PC-3 (cell line): ENCODE measurements at places on chromosomes 11 and 22.

- no peak for DNase-seq
Observed at GRCh38 chr11:45431046-45432018, 145.2 kb upstream of the SYT13 start.

DNA sequence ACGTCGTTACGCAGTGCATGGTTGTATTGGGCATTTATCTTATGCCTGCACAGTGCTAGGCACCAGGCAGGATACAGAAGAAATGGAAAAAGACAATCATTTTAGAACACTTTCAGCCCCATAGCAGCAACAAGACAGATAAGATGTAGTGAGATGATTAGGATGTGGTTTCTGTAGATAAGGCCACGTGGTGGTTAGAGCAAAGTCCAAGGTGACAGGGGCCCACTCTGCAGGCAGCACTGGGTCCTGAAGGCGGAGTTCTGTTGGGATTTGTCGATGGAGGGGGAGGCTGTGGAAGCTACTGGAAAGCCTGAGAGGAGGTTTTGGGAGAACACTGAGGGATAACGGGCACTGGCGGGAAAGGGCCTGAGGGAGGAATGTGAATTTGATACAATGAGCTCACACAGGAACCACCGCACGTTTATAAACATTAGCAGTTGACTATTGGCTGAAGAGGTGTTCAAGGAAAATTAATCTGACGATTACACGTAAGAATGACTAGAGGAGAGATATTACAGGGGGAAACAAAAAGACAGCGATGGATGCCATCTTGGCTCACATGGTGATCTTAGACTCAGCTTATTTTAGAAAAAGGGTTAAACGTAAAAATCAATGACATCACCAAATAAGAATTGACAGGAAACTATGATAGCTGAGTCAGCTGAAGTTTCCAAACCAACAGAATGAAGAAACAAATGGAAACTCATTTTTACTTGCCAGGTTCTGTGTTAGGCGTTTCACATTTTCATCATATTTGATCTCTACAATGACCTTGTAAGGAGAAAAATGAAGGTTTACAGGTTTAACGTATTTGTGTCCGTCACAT, 551.0 kb downstream of the OPCML start:
- no peak for DNase-seq

GRCh38 chr11:90284171-90284570, 61.3 kb upstream of the CHORDC1 start:
- DNase-seq: no peak

GRCh38 chr11:44927174-44927661, 23.5 kb downstream of the TP53I11 start:
- peak; percentile 79 for DNase-seq

DNA sequence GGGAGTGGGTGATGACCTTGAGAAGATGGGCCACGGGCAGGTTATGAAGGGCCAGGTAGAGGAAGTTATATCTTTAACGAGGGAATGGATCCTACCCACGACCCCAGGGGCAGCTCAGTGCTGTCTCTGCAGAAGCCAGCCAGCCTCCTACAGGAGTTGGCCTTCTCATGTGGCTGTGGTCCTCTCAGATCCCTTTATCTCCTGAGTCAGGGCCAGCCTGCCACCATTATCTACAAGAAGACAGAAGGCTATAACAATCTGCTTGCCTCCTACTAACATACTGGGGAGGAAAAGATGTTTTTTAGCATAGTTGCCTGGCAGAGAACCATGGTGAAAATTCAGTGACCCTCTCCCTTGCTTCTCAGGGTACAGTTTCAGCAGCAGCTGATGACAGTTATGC, 7.0 kb upstream of the YWHAH start:
- no peak for DNase-seq

DNA sequence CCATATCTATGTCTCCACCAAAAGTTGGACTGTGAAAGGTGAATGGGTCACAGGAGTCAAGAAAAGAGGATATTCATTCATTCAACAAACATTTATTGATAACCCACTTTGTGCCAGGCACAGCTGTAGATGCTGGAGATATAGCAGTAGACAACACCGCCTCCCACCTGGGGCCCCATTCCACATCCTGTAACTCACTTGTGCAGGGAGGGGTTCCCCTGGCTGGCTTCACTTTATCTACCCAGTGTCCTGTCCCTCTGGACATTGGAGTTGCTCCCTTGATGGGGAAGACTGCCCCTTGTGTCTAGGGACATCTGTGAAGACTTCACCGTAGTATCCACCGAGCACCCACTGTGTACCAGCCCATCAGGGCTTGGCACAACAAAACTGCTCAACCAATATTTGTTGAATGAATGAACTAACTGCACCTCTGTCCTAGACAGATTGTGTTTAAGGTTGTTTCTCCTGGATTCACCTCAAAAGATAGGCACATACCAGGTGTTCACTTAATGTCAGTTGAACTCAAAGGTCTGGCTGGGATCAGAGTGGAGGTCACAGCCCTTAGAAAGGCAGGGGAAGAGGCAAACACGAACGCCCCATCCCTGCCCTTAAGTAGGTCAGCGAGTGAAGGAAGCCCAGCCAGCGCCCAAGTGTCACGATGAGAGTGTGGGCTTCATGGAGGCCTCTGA, 1.4 kb upstream of the OVOL1 start:
- DNase-seq: no peak

DNA sequence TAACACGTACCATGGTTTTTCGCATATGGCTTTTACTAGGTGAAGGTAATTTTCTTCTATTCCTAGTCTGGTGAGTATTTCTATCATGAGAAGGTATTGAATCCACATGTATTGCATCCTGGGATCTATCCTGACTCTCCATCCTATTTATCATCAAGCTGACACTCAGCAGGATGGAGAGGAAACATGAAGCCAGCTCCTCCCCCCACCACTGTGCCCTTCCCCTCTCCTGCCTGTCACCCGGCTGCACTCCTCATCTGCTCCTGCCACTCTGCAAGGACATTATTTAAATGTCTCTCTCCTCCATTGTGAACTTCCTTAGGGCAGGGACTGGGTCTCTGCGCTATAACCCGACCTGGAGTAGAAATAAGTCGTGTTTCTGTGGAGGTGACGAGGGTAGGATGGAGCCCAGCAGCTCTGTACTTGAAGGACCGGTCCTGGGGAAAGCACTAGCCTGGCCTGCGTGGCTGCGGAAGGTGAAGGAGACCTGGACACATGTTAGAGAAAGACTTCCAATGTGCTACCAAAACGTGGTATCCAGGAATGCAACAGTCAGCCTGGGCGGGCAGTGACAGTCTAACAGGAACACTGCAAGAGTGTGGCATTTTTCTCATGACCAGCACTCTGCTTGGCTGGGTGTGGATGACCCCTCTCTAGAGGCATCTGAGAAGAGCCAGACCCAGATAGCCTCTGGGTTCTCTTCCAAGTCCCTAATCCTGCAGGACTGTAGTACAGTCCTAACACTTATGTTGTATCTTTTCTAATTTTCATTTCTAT, 111.2 kb downstream of the MICAL3 start:
- DNase-seq: no peak

- DNase-seq: no peak
Observed at GRCh38 chr22:27845644-27846043, 44.1 kb upstream of the MN1 start.

GRCh38 chr22:30373331-30374325, 13.6 kb downstream of the RNF215 start:
- peak; percentile 7 for DNase-seq

- DNase-seq: no peak
Observed at GRCh38 chr11:64021757-64022093, 14.0 kb upstream of the FLRT1 start.

DNA sequence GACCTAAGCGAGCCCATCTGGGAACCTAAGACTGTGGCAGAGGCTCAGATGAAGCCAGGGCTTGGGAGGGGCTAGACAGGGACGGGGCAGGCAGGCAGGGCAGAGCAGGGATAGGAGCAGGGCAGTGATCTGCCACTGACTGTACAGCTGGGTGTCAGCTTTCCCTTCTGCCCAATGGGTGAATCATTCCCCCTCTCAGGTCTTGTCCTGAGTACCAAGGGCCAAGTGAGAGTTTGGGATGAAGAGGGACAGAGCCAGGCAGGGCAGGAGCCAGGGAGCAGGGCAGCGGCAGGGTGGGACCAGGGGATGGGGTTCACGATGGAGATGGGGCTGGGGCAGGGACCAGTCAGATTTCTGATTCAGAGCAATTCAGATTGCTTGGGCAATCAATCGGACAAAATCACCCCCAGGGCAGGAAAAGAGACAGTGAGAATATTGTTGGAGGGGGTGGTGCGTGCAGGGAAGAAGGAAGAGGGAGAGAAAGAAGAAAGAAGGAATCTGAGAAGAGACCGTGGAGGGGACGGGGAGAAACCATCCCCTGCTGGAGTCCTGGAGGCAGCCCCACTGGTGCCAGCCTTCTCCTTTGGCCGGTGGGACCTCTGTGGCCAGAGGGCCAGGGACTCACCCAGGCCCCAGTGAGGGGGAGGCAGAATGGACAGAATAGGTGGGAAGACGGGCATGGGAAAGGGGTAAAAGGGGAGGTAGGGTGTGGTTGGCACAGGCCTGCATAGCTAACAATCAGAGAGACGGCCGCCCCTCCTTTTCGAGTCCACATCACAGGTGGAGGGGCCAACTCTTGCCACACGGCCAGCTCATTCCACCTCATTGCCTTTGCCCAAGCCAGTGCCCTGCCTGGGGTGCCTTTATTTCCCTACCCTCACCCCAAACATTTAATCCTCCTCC, 47.2 kb downstream of the CYTH4 start:
- peak; percentile 75 for DNase-seq

DNA sequence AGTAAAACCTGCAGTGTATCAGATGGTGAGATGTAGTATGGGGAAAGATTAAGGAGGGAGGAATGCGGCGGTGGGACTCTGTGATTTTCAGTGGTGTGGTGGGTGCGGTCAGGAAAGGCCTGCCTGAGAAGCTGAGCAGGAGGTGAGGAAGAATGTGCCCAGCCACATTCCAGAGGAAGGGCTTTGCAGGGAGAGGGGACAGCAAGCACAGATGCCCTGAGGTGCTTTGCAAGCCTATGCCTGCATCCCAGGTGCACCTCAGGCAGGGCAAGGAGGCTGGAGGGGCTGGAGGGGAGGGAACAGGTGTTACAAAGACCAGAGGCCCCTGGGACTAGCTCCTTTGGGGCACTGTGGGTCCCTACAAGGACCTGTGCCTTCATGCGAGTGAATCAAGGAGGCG, 42.1 kb downstream of the MYO7A start:
- DNase-seq: no peak

DNA sequence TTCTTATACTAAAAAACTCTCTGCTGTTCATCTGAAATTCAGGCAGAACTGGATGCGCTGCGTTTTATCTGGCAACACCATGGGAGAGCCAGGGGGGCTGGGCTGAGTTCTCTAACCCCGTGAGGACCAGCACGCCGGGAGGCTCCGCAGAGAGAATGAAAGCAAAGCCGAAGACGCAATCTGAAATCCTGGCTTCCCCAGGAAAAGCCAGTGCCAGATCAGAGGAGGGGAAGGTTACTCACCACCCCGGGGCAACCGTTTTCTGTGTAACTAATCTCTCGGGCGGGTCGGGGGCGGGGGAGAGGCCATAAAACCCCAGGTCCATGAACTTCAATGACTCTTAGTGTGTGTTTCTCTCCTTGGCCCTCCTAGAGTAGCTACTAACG, 99.4 kb downstream of the SHANK2 start:
- peak; percentile 92 for DNase-seq

DNA sequence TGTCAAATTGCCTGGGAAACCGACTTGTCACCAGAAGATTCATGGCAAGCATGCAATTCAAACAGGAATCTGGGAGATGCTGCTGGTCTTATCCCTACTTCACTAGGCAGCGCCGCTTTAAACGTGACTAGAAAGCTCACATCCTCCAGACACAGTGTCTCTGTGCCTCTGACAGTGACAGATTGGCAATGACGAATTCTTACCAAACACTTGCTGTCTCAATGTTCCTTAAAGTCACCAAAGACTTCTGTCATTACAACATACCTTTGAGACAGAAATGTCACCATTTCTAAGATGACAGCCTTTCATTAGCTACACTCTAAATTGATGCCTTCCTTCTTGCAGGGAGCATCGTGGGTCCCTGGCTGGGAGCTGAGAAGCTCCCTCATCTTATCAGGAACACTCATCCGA, 197.8 kb downstream of the CWF19L2 start:
- DNase-seq: no peak

GRCh38 chr11:66337103-66337899, 1.1 kb upstream of the RIN1 start:
- no peak for DNase-seq

- no peak for DNase-seq
Observed at GRCh38 chr11:13728076-13728475, 59.6 kb downstream of the FAR1 start.

DNA sequence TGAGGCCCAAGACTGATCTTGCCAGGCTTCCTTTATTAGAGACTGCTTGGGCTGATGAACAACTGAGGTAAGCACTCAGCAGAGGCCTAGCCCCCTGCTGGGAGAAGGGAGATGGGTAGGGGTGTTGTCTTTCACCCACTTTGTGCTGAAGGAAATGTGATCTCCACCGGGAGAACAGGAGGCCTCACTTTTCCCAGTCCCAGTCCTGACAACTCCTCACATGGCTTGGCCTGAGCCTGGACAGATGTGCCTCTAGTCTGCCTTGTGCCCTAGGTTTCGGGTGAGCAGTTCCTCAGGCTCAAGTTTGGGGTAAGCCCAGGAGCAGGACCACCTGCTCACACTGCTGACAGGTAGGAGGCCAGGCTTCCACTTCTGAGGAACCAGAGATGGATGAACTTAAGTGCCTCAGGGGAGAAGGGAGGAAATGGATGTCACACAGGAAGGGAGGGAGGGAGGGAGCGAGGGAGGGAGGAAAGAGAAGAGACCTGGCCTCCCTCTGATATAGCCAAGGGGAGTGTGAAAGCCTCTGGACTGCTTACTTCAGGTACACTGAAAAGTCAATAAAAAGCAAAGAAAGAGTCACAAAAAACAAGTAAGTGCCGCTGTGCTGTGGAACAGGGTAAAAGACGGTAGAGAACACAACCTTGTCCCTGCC, 8.1 kb downstream of the CLPB start:
- no peak for DNase-seq

DNA sequence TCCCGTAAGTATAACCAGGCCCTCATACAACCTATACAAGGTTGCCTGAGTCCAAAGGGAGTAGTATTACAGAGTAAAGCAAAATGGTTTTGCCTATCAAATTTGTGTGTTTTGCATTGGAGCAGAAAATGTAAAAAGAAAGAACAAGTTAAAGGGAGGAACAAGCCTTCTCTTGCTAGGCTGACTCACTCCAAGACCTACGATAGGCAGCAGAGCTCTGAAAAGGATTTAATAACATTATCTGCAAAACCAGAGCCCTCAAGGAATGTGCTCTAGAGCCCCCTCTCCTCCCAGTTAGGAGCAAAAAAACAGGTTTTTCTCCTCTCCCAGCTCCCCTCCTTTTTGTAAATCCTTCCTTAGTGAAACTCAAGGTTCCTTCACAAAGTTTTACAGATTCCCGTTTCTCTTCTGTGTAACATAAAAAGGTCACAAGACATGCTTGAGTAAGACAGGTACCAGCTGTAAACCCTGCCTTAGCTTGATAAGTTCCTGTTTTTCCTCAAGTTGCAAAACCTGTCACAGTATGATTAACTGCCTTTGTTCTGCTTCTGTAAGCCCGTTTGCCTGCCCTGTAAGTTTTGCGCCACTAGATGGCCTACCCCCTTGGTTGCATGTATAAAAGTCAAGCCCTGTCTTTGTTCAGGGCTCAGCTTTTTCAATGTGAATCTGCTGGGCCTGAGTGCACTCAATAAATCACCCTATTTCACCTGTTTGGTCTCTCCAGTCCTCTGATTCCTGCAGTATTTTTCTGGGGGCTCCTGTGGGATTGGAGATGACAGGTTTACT, 498.2 kb downstream of the KCNA4 start:
- no peak for DNase-seq
